ENCODE measurements at places on chromosomes 1 and 21.

DNA sequence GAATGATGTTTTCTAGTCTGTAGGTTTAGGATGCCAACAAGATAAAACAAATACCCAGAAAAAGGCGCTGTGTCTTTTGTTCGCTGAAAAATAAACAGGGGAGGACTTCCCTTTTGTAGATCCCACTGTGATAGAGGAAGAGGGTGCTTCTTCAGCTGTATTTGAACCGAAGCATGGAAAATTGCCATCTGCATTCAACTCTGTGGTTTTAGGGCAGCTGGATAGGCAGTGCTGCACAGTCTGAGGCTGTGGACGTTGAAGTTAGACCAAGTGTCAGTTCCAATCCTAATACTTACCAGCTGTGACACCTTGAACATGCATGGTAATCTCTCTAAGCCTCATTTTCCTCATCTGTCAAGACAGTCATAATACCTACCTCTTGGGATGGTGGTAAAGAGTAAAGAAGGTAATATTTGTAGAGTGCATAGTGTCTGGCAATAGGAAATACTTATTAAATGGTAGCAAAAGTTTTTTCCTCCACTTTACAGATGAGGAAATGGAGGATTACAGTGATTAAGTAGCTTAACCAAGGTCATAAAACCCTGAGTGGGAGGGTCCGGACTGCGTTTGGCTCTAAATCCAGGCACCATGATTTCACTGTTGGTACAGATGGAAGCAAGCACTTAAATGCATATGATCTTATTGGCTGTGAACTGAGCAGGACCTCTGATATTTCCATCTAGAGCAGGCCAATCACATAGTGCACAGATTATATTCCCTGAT is 48.5 kb downstream of the UTP25 start:
- DNase-seq = no peak

- DNase-seq = peak; percentile 3
These were observed 89.7 kb downstream of the DMRTA2 start for GRCh38 chr1:50333595-50333974.

DNA sequence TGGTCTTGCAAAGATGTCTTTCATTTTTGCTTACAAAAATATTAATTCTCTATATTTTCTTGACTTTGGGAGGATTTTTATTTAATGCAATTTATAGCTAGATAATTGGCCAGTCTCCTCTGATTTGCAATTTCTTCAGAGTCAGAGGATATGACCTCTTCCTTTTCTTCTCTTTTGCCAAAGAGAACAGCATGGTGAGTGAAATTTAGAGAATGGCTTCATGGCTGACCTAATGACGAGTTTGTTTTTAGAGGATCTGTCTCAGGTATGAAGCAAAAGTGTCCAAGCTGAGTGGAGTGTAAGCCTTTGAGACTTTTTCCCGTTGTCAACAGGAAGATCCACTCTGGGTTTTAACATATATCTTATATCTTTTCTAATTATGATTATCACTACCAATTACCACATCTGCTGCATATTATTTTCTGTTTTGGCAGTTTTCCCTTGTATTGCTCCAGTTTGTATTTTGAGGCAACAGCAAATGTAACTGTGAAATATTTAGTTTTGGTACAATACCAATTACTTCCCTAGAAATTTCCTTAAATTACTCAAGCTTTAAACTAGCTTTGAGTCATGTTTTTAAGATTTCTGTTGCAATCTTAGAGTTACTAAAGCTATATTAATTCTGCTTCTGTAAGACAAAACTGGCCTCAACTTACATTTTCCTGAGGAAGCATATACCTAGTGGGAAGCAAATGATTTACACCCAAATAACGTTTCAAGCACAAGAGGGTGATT is 332.8 kb upstream of the ZRANB2 start:
- no peak for DNase-seq

DNA sequence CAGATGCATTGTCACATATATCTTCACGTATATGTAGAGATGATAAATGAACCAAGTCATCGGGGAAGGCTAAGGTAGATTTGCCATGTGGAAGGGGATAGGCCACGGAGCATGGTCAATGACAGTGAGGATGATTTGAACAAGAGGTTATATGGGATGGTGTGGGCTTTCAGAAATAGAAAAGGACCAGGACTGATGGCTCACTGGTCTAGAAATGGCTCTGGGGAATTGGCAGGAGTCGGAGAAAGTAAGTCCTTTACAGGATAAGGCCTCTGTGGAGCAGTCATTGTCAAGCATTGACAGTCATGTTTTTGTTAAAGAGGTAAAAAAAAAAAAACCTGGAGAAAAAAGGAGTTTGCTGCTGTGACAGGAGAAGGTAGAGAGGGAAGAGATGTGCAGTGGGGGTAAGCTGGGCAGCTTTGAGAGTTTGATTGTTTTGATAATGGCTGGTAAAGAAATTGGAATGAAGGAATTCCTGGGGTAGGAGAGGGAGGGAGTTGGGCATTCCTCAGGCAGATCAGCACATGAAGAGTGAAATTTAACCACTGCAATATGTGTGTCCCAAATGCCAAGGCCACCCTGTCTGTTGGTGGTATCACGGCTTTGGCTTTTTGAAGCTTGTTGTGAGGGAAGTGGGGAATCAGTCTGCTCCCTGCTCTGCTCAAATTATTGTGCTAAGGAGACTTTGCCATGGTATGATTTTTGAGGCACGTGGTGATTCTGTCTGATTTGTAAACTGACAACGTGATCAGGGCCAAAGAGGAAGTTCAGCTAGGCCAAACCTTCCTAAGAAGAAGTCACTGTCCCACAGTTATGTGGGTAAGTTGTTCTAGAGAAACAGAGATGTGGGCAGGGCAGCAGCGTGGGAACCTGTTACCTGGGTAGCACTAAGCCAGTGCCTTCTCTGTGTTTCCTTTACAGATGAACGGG is 26.0 kb downstream of the MACF1 start:
- no peak for DNase-seq

GRCh38 chr1:65079941-65080340 is 68.1 kb upstream of the AK4 start:
- peak; percentile 50 for DNase-seq

DNA sequence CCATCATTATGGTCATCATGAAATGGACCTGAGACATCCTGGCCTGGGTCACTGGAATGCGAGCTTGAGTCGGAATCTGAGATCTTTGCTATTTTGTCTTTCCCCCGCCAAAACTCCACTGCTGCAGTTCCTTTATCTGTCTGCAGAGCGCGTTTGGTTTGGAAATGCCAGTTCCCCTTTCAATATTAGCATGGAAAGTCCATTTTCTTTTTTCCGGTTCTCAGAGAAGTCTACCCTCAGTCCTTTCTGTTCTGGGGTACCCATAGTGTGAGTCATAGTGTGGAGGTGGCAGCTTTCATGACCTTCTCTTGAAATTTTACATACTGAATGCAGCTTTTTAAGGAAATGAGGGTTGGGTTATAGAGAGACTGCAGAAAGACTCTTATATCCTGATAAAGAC is 14.6 kb downstream of the CACNA1E start:
- DNase-seq = no peak

DNA sequence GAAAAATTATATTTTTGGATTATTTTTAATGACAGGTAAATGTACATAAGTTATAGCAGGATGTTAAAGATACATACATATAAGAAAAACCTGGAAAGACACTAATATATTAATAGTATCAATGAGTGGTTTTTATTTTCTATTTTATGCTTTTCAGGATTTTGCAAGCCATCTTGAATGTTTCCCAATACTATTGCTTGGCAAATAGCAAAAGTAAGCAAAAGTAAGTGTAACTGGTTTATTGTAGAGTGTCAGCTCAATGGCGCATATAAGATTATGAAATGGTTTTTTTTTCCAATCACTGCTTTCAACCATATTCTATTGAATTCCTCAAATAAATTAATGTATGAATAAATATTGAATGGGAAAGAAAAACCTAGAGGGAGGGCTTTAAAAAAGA is 36.4 kb downstream of the ZNF684 start:
- DNase-seq = no peak

DNA sequence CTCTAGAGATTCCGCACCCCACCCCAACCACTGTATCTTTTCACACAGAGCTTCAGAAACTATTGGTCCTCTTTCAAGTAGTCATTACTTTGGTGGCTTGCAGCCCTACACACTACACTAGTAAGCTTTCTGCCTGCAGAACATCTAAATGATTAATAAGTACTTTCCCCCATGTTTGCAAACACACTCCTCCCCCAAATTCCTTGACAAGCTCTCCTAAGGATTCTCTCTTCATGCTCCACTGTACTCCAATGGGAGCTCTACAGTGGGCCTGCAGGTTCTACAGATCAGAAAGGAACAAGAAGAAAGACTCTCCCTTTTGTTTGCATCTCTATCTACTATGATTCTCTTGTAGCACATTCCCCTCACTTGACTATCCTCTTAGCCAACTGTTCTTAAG is 16.3 kb upstream of the NUF2 start:
- no peak for DNase-seq

DNA sequence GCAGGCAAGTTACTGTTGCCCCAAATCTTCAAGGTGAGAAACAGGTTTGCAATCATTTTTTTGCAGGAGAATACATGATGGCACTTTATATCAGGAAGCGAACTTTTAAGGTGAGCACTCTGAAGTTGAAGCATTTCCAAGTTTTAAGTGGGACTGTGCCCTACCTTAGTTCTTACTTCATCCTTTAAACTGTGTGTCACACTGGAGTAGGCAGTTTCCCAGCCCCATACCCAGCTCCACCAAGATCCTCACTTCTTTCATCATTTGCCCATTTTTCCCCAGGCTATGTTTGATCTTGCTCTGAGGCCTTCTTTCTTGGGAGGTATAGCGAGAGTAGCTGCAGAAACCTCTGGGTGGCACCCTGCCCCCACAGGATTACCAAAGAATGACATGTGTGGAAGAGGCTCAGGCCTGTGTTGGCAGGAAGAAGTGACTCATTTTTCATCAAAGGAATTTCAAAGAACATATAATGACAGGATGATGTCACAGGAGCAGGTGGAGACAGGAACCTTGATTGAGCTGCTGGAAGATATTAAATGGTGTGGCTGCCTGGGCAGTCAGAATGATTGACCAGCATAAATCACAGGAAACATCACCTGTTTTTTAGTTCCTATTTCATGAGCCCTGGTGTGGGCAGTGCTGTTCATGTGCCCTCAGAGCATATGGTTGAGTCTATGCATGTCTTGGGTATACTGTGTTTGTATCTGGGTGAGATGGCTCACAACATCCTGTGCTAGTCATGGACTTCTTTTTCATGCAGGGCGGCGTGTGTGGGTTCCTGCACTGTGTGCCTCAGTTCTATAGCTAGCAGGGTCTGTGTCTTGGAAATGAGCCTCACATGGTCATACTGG is 20.8 kb upstream of the MACF1 start:
- peak; percentile 74 for DNase-seq

GRCh38 chr1:24980836-24981630 is 51.0 kb upstream of the RUNX3 start:
- no peak for DNase-seq

DNA sequence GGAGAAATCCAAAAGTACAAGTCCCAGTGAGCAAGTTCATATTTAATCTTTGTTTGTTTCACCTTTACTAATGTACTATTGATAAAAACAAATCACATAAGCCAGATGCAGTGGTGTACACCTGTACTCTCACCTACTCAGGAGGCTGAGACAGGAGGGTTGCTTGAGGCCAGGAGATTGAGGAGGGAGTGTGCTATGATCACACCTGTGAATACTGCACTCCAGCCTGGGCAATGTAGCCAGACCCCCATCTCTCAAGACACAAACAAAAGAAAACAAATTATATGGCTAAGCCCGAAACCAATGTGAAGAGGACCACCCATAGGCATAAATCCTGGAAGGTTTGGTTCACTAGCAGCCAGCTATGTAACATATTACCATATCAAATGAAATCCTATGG is 9.6 kb upstream of the USP24 start:
- no peak for DNase-seq

DNA sequence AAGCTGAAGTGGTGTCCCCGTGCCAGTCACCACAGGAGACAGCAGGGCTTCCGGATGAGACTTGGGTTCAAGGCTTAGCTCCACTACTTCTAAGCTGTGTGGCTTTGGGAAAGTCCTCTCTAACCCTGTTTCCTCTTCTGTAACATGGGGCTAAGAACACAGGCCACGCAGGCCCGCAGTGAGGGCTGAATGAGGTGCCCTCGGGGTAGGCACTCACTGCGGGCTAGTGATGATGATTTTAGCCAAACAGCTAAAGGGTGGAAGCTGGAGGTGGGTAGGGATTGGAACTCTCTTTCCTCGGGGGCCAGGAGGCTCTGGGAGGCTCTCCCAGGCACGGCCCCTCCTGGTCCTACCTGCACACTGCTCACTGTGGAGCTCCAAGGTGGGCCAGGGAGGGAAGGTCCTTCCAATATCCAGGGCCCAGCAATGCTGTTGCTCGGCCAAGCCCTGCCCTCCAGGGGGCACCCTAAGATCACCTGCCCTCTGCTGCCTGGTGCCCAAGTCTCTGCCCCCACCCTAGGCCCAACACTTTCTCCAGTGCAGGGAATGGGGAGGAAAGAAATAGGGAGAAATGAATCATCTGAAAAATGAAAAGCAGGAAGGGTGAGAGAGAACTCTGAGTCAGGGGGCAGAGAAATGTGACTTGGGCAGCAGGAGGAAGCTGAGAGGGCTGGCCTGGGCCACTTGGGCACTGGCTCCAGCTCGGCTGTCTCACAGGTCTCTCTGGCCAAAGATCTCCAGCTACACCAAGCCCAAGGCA is 19.2 kb upstream of the EVA1B start:
- DNase-seq = peak; percentile 67

GRCh38 chr1:93662481-93663207 is 19.0 kb downstream of the BCAR3 start:
- peak; percentile 38 for DNase-seq

DNA sequence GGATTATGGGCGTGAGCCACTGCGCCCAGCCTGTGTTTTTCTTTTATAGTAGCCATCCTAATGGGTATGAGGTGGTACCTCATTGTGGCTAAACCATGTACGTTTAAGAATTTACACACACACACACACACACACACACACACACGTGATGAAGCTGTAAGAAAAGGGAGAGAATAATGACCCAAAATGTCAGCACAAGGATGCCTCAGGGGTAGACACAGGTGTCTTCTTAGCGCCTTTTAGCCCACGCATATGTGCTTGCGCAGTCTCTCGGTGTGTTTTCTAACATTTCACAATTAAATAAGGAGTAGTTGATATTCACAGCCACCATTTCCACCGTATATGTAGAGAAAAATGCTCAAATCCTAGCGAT is 782 bp upstream of the PFKL start:
- peak; percentile 4 for DNase-seq

- no peak for DNase-seq
These were observed 311.3 kb downstream of the RGS7 start for GRCh38 chr1:241045659-241046058.

GRCh38 chr1:53176452-53177208 is 20.0 kb upstream of the CPT2 start:
- DNase-seq = peak; percentile 59

DNA sequence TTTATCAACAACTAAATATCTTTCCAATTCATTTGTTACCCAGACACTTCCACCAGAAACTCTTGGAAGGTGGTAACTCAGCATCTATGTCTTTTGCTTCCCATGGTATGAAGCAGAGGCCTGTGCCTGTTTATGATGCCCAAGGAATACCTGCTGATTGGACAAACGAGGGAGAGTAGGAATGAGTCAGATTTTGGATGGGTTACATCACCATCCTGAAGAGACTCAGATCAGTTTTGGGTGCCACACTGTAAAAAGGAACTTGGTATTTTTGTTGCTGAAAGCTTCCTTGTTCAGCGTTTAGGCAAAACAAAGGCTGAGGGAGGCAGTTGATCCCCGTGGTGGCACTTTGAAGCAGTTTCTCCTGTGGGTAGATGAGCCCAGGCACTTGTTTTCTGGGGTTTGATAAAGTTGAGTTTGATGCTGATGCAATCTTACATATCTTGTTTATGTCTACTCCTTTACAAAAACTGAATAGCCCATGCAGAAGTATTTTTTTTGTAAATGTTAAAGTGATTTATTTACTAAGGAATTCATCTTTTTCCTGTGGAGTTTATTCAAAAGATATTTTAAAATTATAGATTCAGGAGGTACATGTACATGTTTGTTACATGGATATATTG is 26.7 kb upstream of the CYP4X1 start:
- DNase-seq = no peak
